ENCODE measurements at places on chromosomes 6 and 20. TPM values are rescaled to one million over a fixed set of nuclear protein-coding genes. Genes with fewer than 3 reads are reported as not detected.

Gene CDSN
- not detected for total RNA-seq

DNA sequence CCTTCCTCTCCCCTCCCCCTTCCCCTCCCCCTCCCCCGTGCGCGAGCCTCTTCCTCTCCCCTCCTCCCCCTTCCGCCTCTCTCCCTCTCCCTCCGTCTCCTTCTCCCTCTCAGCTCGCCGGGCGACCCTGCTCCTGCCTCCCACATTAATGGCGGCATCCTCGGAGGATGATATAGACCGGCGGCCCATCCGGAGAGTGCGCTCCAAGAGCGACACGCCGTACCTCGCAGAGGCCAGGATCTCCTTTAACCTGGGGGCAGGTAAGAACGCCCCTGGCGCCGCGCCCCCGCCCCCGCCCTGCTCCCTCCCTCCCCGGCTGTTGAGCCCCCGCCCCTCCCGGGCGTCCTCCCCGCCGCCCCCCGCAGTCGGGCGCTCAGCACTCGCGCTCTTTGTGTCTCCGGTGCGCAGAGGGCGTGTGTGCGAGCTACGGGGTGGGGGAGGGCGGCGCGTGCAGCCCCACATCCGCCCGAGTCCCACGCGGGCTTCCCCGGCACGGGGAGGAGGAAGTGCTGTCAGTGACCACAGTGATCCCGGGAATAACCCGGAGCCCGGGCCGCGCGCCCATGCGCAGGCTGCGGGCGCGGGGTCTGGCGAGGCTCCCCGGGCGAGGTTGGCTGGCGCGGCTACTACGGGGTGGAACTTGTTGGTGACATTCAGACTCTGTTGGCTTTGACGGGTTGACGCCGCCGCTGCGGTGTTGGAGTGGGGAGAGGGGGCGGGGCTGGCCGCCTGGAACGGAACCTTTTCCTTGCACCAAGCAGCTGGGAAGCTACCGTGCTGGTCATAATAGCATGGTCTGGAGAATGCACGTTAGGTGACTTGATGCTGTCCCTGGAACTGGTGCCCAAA lies 33.2 kb downstream of the PHACTR1 start:
- no peak for DNase-seq

DNA sequence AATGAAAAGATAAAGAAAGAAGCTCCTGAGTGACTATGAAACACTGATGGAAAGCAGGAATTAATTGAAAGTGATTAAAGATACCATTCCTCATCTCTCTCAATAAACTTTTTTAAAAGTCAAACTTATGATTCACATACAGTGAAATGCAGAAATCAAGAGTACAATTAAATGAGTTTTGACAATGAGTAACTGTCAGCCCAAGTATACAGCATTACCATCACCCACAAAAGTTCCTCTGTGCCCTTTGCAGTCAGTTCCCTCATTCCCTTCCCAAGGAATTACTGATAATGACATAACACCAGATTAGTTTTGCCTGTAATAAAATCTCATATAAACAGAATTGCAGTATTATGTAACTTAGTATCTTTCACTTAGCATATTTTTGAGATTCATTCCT lies 44.5 kb downstream of the ATG5 start:
- no peak for DNase-seq

DNA sequence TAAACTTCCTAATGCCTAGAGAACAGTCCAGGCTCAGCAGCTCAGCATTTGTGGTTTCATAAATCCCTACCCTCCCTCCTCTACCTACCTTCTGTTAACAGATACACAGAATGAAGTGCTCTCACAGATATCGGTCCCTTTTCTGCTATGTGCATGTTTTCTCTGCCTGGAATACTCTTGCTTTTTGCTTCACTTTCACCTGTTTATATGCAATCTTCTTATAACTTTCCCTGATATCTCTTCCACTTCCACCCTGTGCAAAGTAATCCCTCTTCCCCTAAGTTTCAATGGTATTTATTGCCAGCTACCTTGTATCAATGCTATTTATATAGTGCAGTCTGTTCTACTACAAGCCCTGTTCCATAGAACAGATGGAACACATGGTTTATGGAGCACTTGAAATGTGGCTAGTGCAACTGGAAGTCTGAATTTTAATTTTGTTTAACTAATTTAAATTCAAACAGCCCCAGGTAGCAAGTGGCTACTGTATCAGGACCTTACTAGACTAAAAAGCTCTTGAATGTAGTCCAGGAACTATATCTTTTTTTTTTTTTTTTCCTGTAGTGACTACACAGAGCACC lies 3.1 kb upstream of the TAB2 start:
- DNase-seq = no peak

Gene FOXS1
- 1.3 TPM for total RNA-seq

GRCh38 chr6:2166717-2167116 lies 78.7 kb downstream of the GMDS start:
- DNase-seq = no peak

Gene APOM
- 2.4 TPM for total RNA-seq

DNA sequence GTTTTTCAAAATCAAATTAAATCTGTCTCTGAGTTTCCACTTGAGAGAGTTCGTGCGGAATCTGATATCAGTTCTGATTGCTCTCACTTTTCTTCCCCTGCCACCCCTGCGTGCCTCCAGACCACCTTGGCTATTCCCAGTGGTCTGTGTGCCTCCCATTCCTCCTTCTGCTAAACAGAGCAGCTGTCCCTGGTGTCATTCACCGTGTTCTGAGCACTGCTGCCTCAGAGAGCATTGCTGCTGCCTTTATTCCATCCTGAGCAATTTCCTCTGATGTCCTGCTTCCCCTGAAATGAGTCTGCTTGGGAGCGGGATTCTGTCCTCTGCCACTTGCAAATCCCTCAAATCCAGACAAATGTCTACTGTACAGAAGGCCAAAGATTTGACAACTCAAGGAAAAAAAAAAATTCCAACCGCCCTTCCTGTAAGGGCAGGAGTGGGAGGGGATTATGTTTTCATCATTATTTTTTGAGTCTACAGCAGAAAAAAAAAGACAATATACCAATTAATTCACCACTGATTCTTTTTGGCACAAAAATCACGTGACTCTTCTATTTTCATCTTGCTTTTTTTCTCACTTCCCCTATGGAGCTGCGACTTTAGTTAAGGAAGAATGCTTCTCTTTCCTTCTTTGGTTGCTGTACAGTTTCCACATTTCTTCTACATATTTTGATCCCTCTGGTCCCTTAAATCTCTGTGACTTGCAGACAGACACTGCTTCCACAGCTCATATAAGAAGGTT lies 833.0 kb downstream of the EPHA7 start:
- DNase-seq = no peak

DNA sequence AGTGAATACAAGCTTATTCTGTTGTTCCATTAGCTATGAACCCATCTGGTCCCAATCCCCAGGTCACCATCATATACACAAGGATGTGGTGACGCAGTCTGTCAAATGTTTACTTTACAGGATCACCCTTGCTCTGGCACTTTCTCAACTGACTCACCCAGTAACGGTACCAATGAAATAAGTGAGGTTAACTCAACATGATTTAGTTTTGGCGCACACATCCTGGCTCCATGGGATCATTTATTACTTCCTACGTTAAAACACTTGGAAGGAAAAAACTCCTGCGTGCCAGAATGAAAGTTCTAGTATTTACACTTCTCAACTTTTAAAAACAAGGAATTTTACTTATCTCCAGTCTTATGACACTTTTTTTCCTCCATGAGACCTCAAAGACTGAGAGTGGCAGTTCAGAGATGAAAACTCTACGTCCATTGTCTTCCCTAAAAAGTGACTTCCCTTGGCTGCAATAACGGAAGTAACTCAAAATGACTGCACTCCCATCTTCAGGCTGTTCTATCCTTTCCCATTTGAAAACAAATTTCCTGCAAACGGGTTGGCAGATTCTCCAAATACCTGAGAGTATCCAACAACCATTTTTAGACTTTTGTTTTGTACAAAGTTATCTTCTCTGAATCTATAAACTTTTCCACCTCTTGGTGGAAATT lies 15.9 kb downstream of the AGPAT4 start:
- DNase-seq = no peak

Gene PLA2G7
- total RNA-seq = 0.15 TPM

GRCh38 chr6:15287670-15288375 lies 42.0 kb downstream of the JARID2 start:
- DNase-seq = no peak

- no peak for DNase-seq
Observed at GRCh38 chr6:101722991-101723579, 329.6 kb downstream of the GRIK2 start.

DNA sequence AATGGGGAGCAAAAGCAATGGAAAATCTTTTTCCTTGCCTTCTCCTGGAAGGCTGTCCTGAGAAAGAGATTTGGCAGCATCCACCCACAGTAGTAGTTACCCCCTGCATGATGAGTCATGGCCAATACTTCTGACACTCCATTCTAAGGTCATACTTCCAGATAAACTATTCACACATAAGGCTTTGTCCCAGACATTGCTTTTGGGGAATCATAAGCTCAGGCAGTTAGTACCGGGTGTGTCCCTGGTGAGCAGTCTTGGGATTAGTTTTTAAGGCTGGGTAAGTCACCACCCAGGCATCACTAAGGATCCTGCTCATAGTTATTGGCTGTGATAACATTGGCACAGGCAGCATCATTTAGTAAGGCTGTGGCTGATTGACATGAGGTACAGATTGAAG lies 160.6 kb upstream of the GGTLC1 start:
- DNase-seq = no peak

- DNase-seq = no peak
Observed at GRCh38 chr20:56590888-56591287, 38.2 kb upstream of the TFAP2C start.

Data from left ventricle myocardium superior (tissue), 1 donor.